ENCODE measurements at places on chromosomes 13 and 19.

GRCh38 chr13:98468361-98468760, 108.5 kb downstream of the STK24 start:
- DNase-seq = no peak

GRCh38 chr13:50529154-50529882, 314.2 kb downstream of the DLEU7 start:
- no peak for DNase-seq

GRCh38 chr19:43624933-43625332, 5.5 kb upstream of the ZNF428 start:
- peak; percentile 74 for DNase-seq

GRCh38 chr13:109369353-109370052, 416.9 kb downstream of the IRS2 start:
- DNase-seq = no peak

GRCh38 chr13:93736081-93736480, 509.5 kb downstream of the GPC6 start:
- no peak for DNase-seq

- no peak for DNase-seq
Measured at GRCh38 chr19:6528544-6529121, 2.2 kb upstream of the TNFSF9 start.

DNA sequence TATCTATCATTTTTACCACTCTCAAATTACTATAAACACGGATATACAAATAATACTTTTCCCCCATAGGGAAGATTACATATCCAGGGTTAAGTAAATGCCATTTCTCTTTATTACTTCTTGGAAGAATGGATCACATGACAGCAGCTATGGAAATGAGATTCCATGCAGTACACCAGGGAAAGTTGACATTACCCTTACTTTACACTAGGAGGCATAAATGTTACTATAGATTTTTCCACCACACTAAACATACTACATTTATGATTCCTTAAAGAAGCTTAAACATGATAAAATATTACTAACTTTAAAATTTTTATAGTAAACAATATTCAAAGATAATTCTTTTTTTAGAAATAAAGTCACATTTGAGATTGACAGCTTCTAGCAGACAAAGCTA, 611.4 kb downstream of the PCDH9 start:
- DNase-seq = no peak

- DNase-seq = peak; percentile 65
Measured at GRCh38 chr19:7705387-7706187, 3.7 kb upstream of the FCER2 start.

DNA sequence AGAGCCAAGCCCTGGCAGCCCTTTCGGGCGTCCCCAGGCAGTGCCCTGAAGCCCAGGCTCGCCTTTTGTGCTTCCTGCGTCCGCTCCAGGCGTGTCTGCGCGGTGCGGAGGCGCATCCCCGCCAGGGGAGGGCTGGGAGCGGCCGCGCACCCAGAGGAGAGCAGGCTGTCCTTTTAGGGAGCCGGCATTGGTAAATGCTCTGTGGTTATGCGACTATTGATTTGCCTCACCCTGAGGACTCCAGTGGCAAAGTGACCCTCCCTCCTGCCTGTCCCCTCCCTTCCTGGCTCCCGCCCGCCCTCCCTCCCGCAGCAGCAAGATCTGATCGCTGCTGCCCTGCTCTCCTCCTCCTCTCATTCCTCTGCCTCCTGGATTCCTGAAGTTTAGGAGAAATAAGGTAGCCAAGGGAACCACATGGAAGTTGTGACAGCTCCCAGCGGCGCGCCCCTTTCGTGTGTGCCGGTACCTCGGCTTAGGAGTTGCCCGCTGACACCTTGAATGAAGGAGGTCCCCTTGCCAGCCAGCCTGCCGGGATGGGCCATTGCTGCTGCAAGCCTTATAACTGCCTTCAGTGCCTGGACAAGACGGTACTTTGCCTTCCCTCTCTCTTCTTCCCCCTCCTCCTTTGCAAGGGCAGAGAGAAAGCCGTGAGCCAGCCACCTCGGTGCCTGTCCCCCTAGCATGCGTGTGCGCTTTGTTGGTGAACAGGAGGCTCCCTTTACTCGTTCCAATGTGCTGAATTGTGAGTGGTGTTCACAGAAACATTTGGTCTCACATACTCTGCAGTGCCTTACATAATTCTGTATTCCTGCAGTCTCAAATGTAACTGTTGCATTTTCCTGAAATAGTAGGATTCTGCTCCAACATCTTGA, 166.9 kb downstream of the SLC7A1 start:
- DNase-seq = no peak

DNA sequence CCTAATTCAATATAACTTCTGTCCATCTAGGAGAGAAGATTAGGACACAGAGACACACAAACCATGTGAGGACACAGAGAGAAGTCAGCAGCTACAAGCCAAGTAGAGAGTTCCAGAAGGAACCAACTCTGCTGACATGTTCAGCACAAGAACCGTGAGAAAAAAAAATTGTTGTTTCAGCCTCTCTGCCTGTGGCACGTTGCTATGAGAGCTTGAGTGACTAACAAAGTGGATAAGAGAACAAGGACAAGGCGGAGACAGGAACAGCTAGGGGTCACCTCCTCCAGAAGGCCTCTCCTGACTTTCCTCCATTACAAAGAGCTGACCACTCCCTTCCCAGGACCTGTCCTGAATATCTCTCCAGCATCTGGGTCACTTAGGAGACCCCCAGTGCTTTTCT, 5.6 kb upstream of the SIGLEC12 start:
- no peak for DNase-seq

GRCh38 chr13:26475176-26476110, 82.0 kb upstream of the WASF3 start:
- DNase-seq = no peak

DNA sequence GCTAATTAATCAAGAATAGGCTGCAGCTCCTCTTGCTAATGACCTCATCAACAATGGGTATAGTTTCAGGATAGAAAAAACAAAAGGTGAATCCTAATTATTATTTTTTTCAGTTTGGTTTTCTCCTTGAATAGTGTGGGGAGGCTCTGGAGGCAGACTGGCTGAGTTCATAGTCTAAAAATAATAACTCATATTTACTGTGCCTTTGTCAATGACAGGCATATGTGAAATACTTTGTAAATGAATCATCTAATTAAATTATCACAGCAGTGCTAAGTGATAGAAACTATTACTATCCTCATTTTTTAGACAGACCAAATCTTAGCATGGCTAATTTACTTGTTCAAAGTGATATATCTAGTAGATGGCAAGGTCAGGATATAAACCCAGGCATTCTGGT, 1261.0 kb upstream of the SLC10A2 start:
- DNase-seq = no peak

- DNase-seq = no peak
Measured at GRCh38 chr13:67377919-67378318, 147.8 kb upstream of the PCDH9 start.

DNA sequence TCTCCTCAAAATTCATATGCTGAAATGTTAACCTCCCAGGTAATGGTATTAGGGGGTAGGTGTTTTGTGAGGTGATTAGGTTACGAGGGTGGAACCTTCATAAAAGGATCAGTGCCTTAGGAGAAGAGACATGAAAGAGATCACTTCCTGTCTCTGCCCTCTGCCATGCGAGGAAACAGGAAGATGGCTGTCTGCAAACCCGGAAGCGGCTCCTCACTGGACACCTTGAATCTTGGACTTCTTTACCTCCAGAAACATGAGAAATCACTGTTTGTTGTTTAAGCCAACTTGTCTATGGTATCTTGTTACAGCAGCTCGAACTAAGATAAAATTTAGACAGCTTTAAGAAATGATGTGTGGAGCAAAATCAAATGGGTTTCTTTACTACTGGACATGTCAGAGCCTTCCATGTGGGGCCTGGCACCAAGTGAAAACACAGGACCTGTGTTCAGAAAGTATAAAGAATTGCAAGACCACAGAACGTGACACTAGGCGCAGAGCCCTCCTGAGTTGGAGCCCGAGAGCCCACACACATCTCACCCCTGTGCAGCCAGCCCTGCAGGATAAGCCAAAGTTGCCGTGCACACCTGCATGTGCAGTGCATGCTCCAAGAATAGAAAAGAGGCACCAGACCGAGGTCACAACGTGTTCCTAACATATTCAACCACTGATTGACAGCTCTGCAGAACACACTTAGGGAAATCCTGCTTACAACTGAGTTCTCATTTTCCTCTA, 112.5 kb upstream of the UQCRFS1 start:
- DNase-seq = no peak

GRCh38 chr19:16398530-16399249, 73.1 kb downstream of the EPS15L1 start:
- DNase-seq = no peak

- no peak for DNase-seq
Measured at GRCh38 chr13:41246969-41247680, 16.3 kb downstream of the MTRF1 start.

DNA sequence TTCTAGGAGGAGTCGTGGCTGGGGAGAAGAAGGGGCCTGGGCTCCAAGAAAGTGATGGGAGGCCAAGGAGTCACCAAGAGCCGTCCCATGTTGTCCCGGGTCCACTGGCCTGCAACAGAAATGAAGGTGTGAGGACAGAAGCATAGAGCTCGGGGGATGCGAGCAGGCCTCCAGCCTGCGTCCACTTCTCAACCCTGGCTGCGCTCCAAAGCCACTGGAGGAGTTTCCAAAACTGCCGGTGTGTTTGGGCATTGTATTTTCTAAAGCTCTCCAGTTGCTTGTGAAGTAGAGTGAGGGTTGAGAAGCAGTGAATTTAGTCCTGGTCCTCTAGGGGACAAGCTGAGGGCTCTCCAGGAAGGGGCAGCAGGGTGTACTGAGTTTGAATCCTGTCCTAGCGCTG, 13.0 kb downstream of the FFAR2 start:
- DNase-seq = no peak

- DNase-seq = no peak
Measured at GRCh38 chr19:34759218-34759917, 13.6 kb downstream of the ZNF599 start.

DNA sequence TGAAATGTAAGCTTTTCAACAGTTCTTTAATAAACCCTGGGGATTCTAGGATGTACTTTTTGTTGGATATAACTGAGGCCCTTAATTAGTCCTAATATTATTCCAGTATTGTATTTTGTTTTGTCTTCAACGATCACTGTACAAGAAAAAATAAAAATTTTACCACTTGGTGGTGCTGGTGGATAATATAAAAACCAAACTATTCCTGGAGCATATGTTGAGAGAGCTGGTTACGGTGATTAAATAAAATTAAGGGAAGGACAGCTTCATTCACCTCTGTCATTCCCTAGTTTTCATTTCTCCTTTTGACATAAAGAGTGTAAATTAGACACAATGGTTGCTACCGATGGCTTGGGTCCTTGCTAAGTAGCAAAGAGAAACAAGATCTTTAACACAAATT, 598.6 kb upstream of the PCDH20 start:
- DNase-seq = no peak

DNA sequence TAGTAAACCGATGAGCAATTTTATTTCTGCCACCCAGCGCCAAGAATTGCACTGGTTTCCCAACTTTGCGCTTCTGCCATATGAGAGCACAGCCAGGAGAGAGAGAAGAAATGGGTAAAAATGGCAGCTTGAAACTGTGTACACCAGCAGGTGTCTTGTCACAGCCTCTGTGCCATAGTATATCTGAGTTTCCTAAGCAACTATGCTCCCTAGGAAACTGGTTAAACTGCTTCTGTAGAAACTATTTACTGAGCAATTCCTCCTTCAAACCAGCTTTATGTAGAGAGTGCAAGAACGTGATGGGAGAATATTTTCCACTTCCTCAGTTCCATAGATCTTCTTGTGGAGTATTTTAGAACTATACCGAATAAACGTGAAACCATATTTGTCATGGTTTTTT, 1361.3 kb downstream of the PCDH9 start:
- no peak for DNase-seq

DNA sequence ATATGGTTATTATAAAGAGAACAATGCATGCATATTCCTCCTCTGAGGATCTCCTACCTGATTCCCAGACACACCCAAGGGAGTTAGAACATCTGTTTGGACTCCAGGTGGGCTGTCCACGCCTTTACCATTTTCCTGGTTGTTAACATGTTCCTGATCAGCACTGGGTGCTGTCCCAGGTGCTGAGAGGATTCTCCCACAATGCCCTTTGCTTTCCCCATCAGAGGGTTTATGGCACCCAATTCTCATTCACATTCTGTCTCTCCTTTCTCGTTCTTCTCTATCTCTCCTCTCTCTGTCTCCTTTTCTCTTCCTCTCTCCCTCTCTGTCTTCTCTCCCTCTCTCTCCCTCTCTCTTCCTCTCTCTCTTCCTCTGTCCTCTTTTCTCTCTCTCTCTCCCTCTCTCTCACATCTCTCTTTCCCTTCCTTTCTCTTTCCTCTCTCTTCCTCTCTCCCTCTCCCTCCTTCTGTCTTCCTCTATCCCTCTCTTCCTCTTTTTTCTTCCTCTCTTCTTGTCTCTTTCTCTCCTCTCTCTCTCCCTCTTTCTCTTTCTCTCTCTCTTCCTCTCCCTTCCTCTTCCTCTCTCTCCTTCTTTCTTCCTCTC, 3.3 kb upstream of the RDH13 start:
- DNase-seq = no peak

DNA sequence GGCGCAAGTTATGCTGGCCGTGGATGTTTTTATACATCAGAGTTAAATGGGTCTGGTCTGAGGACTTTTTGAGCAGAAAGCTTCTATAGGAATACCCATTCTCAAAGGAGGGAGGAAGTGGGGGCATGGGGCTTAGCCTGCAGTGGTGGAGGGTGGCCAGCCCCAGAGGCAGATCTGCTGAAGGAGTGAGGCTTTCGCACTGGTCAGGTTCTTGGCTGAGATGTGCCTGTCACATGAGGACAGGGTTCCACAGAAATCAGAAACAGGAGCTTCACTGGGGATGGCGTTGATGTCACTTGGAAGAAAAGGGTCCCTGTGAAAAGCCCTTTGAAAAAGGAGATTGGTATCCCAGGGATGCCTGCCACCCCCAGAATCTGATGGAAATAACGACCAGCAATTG, 100.7 kb upstream of the MCF2L start:
- DNase-seq = no peak

DNA sequence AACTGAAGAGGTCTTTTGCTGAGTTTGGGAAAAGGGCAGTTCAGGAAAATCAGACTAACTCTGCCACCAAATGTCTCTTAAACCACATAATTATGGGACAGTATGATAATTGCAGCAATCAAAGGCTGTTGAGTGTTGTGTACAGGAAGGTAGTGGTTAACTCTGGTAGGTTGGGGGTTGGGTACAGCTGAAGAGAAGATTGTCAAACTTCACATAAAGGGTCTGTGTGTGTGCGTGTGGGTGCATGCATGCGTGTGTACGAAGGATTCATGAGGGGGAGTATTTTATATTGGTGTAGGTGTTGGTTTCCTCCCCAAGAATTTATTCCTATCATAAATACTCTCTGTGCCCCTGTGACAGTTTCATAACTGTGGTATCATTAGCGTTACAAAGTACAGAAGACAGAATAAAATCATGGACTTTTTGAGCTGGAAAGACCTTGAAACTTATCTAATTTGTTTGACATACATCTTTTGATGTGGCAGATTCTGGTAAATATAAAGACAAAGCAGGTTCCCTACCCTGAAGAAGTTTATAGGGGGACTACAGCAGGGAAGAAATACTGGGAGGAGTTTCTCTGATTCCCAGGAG, 94.1 kb downstream of the PCCA start:
- DNase-seq = no peak
